ENCODE measurements at places on chromosomes 3 and 15.

DNA sequence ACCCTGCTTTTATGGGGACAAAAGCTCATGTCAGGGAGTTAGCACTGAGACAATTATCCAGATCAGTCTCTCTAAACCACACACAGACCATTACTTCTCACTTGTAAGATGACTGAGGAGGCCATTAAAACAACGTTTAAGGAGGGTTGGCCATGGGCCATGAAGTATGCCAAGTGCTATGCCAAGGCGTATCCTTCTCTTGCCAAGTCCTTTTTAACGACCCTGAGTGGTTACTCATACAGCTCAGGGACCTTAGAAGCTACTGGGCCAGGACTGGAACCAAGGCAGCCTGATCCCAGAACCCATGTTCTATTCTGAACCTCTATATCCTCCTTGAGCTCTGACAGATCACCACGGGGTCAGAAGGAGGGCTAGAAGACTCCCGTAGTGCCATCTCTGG, 50.0 kb downstream of the NMNAT3 start:
- no peak for DNase-seq

- DNase-seq, result no peak
Measured at GRCh38 chr3:39716849-39717248, 92.6 kb upstream of the MYRIP start.

- DNase-seq, result no peak
Measured at GRCh38 chr3:133413161-133414020, 13.5 kb downstream of the BFSP2 start.

- DNase-seq, result no peak
Measured at GRCh38 chr3:111538681-111539083, 3.3 kb upstream of the CD96 start.

DNA sequence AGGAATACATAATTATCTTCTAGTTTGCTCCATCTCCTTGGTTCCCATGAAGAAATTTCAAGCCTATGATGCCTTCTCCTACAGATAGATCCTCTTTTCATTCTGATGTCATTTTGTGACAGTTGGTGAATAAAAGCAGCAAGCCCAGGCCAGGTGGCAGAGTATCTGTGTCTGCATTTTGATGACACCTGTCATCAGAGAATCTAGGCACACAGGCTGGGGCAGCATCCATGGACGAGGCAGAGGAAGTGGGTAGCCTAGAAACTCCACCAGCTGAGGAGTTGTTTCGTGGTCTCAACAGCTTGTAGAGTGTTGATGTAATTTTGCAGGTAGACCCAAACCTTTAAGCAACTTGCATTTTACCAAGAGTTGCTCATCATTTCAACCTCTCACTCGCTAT, 269.8 kb downstream of the FEZF2 start:
- DNase-seq, result no peak

DNA sequence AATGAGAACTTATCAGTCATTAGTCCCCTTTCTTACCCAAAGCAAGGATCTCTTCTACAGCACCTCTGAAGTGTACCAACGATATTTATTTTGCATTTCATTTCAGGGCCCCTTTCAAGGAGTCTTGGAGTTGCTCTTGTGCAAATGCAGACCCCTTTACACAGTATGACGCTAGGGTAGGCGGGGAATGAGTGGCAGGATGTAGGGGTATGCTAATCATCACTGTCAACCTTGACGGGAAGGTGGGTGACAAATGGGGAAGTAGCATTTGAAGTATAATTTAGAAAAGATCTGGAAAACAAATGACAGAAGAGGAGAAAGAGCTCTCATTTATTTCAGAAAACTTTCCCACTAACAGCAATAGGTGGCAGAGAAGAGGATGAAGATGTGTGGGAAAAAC, 94.4 kb downstream of the LRRN1 start:
- no peak for DNase-seq

DNA sequence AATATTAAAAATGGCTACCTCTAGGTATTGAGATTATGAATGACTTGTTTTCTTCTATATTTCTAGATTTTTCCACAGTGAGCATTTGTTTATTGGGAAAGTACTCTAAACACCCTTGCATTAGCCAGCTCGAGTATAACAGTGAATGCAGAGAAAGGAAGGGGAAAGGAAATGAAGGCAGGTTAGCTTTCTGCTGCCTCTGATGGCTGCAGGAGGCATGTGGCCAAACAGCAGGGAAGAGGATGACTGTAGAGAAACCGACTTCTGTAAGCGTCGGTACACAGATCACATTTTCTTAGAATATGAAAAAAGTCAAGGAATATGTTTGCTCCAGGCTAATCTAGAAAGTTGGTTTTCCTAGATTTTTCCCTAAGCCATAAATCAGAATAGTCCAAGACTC, 19.8 kb downstream of the GNB5 start:
- no peak for DNase-seq

- DNase-seq, result no peak
Measured at GRCh38 chr15:44084770-44085169, 110.3 kb downstream of the FRMD5 start.

GRCh38 chr15:69795601-69796000, 302.1 kb downstream of the TLE3 start:
- DNase-seq, result no peak

DNA sequence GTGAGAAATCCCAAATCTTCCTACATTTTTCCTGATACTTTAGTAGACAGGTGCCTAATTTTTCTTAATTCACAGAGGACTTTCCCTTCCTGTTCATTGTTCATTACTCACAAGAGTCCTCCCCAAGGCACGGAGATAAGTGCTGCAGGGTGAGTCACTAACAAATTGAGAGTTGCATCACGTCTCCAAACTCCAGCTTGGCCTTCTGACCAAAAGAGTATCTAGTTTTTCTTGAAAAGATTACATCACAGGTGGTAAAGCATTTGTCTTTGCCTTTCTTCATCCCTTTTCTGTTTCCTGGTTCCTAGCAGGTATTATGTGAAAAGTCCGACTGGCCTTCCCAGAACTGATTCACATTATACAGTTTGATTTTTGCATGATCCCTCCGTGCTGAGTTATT, 24.9 kb upstream of the RASGRP1 start:
- DNase-seq, result no peak

DNA sequence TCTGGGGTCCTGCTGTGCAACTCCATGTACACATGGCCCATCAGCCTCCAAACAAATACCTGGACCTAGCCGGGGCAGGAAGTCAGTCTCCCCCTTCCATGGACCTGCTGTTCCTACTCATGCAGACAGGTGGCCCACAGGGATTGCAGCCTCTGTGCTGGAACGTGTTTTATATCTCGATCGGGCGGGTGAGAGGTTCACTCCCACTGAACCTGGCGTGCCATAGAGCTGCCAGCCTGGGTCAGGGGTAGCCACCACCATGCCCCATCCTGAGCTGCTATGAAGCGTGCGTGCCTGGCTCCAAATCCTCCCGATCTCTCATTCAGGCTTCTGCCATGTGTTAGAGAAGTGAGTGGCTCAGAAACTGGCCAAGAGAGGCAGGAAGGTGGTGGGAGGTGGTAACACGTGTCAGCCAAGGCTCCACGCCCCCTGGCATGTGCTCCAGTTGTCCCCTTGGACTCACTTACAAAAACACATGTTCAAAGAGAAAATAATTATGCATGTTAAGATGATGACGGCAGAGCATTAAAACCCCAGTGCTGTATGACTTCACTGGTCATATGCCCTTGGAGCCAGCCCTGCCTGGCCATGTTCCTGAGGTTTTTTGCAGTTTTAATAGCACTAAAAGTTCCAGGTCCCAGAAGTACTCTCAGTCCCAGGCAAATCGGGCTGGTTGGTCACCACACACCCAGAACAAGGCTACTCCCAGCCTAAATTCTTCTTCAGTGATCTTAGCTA, 30.6 kb downstream of the CTSH start:
- DNase-seq, result no peak

DNA sequence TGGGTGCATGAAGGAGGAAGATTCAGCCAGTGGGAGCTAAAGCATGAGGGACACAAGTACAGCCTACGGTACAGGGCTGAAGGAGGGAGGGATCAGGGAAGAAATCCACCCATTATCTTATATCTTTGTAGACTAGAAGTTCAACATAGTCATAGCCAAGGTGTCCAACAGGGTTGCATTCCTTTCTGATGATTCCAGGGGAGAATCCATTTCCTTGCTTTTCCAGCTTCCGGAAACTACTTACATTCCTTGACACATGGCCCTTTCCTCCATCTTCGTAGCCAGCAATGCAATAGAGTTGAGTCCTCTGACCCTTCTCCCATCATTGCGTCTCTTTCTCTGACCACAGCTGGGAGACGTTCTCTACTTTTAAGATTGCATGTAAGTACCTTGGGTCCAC, 471.0 kb upstream of the SEMA6D start:
- DNase-seq, result no peak

- peak; percentile 66 for DNase-seq
Measured at GRCh38 chr15:43776718-43777266, at the start of gene ELL3. TSS of gene ELL3 (minus strand) at chr15:43776966. CDS start at chr15:43776901, 65 bp downstream.

- no peak for DNase-seq
Measured at GRCh38 chr15:52657338-52657737, 21.9 kb downstream of the ATOSA start.

GRCh38 chr15:100002787-100003536, 269.7 kb upstream of the LYSMD4 start:
- DNase-seq, result no peak

- no peak for DNase-seq
Measured at GRCh38 chr15:93180656-93181055, 91.6 kb upstream of the RGMA start.

DNA sequence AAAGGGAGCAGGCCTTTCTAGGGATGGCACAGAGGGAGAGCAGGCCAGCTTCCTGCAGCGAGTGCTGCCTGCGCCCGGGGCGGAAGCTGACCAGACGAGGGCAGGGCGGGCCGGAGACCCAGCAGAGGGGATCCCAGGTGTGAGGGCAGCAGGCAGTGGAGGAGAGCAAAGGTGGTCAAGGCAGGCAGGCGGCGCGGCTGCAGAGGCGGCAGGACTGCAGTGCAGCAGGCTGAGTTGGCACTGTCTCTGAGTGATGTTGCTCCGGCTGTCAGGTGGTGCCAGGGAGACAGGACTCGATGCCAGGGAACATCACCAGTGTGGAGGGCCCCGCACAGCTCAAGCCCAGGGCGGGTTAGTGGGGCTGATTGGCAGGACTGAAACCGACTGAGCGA, 22.3 kb upstream of the PLXNA1 start:
- no peak for DNase-seq

GRCh38 chr15:64034519-64034918, 11.8 kb downstream of the DAPK2 start:
- DNase-seq, result no peak

GRCh38 chr3:149545049-149545448, 70.6 kb downstream of the TM4SF4 start:
- no peak for DNase-seq

GRCh38 chr3:107224026-107224596, 153.1 kb upstream of the CCDC54 start:
- DNase-seq, result no peak

DNA sequence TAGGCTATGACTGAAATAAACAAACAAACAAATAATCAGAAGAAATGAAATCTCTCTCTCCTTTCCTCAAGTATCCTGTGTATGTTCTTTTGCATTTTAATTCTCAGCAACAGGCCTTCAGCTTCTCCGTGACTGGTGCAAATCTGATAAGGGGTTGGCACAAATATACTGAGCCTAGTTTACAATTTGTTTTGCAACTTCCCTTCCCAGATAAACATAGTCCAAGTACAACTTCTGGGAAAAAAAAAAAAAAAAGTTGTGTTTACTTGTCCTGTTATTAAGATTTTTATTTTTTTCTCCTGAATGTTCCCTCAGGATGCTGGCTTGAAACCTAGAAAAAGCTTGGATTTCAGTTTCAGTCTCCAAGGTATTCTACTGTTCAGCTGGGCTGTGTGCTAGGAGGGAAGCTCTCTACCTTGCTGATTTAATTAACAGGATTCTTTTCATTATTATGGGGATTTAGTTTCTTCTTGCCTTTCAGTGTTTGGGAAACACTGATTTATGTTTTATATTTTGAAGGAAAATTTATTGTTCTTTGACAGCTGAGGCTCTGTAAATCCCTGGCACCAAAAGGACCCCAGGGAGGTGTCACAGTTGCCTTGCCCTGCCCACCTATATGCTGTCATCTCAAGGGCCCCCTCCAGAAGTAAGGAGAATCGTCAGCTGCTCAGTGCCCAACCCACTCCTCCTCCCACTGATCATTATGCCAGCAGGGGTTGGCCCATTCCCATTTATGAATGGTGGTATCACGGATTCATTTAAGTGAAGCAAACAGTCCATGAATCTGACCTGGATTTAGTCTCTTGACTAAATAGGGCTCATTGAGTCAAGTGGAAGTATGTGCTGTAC, 185.2 kb downstream of the MEIS2 start:
- DNase-seq, result no peak

DNA sequence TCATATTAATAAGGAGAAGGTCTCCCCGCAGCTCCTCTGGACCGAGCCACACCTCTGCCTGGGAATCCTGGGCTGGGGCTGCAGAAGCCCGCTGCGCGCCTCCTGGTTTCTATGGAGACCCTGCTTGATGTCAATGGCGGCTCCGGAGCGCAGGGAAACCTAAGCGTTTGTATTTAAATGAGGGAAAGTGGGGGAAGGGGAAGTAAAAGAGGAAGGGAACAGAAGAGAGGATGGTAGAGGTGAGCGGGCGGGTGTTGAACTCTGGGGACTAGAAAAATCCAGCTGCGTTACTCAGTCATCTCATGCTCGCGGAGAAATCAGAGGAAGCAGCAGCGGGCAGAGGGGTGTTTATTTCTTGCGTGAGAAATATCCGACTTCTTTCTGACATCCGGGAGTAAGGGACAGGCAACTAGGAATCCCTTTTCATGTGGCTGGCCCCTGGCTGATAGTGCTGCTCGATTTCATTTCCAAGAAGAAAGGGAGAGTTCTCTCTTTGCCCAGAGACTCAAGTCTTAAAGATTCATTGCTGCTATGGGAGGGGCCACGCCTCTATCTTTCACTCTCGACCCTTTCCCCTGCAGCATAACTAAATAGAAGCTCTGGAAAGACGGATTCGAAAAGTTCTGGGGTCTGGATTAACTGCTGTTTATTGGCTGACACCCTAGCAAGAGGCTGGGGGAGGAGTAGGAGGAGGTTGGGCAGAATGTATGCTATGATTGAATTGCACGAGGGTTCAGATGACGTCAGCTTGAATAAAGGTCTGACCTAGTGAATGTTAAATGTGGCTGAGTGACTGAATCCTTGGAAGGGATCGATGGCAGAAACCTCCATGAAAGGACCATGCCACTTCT, 110.5 kb upstream of the GAP43 start:
- no peak for DNase-seq

Data from T-helper 22 cell (primary cell).